Amniotic epithelial cell (primary cell): ENCODE measurements at places on chromosomes 13 and 19.

- DNase-seq, result no peak
Measured at GRCh38 chr13:62057286-62057685, 641.6 kb upstream of the PCDH20 start.

- DNase-seq, result no peak
Measured at GRCh38 chr13:79802389-79803085, 321.6 kb downstream of the NDFIP2 start.

DNA sequence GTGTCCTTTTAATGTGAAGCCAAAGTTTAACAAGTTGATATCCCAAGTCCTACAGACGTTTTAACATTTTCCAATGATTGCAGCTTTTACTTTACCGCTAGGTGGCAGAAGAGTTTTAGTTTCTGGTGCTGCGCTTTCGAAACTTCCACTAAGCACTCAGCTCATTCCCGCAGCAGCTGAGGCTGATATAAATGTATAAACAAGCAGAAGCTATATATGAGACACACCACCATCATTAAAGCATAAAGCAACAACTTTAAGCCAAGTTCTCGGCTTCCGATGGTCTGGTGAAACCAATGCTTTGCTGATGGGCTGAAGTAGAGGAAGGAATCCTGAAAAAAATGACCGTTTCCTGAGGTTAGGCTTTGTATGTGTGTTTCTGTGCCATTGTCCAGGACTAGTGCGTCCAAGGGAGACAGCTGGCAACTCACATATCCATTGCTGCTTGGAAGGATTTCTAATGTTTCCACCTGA, 753.9 kb downstream of the OLFM4 start:
- peak; percentile 20 for DNase-seq

GRCh38 chr19:17806945-17807344, 12.0 kb downstream of the B3GNT3 start:
- DNase-seq, result no peak

DNA sequence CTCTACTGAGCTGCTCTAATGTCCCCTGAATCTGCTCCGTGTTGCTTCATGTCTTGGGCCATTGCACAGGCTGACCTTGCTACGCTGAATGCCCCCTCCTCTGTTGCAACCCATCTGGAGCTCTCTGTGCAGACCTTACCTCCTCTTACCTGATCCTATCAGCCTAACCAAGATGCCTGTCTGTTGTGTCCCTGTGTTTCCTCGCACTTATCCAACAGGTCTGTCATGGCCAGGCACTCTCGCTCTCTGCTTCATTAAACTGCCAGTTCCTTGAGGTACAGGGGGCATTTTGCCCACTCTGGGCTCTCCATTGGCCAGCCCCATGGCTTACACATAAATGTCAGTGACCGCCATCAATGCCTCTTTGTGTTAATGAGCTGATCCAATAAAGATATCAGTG, 277.7 kb upstream of the TSHZ3 start:
- no peak for DNase-seq

DNA sequence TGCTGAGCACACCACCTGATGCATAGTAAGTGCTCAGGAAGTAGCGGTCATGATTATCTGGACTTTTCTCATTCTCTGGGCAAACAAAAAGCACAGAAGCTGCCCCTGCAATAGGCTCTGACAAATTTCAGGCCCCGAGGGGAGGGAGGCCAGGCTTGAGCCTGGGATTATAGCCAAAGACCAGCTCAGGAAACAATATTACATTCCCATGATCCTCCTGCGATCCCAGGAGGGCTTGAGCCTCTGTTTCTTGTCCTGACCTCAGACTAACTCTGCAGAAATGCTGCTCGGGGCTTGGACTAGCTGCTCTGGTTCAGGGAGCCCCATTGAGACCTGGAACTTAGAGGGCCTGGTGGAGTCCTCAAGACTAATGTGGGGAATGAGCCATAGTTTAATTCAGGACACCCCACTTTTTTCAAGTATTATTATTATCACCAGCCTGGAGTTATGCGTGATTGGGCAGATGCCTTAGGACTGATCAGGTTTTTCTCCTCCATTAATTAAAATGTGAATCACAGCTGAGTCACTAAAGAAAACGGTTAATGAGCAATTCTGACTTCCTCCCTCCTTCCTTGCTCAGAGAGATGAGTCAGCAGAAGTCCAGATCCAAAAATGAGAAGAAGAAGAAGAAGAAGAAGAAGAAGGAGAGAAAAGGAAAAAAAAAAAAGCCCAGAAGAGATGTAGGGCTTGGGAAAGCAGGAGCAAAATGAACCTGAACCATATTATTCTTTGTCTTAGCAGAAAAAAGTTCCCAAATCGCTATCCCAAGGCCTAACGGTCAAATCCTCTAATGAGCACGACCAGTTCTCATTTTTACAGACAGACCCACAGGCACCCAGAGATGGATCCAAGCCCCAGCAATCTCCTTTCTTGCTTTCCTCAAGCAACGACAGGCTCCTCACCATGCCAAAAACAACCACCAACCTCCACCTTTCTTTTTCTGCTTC, 107.2 kb downstream of the CACNA1A start:
- DNase-seq, result peak; percentile 33

DNA sequence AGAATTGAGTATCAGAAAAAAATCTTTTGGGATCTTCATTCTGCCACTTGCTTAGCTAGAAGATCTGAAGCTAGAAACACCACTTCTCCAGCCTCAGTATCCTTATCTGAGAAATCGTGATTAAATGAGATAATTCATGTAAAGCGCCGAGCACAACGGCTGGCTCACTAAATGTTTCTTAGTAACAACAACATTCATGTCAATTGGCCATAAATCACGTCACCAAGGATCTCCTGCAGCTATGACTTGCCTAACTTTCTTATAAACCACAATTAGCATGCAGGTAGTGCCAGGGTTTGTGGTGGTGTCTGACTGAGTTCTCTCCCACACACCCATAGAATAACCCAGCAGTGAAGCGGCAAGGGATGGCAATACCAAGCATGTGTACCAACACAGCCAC, 501.3 kb downstream of the EFNB2 start:
- peak; percentile 77 for DNase-seq

DNA sequence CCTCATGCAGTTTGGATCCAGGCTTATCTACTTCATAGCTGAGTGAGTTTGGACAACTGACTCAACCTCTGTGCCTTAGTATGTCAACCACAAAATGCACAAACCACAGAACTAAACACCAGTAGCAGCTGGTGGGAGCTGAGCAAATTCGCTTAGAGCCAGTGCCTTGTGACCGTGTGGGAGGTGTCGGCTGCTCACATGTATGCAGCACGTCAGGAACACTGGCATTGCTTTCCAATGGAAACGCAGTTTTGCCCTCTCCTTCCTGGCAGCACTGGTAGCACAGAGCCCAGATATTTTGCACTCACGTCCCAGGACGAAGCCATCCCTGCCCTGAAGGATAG, 8.3 kb upstream of the NTN5 start:
- peak; percentile 97 for DNase-seq

- DNase-seq, result peak; percentile 15
Measured at GRCh38 chr13:59680429-59681024, 483.2 kb downstream of the DIAPH3 start.

GRCh38 chr13:35598233-35598632, 121.7 kb upstream of the MAB21L1 start:
- DNase-seq, result no peak

DNA sequence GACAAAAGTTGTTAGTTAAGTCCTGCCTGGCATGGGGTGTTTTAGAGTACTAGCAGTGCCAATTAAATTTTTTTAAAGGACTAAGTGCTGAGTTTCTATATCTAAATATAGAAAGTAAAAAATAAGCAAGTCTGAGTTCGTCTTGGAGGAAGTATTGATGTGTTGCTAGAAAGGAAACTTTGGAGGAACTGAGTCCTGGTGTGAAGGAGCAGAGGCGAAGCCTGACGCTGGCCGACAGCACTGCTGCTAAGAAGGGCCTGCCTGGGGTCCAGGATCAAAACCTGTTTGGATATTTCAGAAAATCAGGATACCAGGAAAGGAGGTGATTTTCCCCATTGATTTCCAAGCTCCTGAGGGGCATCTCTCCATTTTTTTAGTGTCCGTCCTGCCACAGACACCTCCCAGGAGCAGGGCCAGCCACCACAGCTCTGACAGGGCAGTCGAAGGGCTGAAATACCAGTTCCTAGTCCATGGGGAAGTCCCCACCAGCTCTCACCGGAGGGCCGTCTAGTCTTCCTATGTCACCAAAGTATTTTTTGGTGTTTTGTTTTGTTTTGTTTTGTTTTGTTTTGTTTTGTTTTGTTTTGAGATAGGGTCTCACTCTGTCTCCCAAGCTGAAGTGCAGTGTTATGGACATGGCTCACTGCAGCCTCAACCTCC, 38.2 kb upstream of the NPAS1 start:
- DNase-seq, result no peak

DNA sequence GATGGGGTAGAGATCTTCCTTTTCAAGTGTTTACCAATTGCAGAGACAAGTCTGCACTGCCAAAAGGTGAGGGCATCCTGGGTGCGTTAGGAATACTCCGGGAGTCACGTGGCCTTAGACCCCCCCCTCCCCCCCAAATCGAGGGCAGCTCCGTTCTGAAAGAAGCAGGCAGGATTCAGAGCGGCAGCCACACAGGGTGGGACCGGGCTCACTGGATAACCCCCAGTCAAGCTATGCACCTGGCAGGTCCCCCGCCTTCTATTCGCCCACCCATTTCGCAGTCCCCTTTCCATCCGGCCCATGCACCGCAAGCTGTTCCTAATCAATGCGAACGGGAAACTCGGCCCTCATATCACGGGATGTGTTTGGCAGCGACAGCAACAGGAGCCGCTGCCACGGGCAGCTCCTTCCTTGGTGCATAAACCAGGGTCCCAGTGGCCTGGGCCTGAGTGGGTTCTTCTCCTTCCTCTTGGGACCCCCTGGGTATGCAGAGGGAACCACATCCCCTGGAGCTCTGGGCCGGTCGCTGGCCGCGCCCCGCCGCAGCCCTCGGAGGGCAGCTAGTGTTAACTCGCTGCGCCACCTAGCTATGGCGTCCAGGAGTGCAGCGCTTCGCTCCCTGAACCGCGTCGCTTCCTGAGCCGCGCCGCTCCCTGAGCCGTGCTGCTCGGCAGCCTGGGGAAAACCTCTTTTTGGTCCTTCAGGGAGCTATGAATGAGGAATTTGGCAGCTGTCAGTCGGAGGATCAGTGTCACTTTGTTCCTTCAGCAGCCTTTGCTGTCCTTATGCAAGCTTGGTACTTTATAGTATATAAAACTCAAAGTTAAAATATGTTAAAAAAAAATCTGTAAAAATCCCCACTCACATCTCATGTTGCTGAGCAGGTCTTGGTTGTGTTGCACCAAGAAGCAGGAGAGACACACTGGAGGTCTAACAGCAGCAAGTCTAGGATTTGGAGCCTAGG, 41.4 kb downstream of the LYL1 start:
- peak; percentile 51 for DNase-seq

- DNase-seq, result peak; percentile 19
Measured at GRCh38 chr13:31431722-31432137, 232.0 kb downstream of the B3GLCT start.

GRCh38 chr13:109790942-109791605, 4.7 kb upstream of the IRS2 start:
- DNase-seq, result peak; percentile 46

DNA sequence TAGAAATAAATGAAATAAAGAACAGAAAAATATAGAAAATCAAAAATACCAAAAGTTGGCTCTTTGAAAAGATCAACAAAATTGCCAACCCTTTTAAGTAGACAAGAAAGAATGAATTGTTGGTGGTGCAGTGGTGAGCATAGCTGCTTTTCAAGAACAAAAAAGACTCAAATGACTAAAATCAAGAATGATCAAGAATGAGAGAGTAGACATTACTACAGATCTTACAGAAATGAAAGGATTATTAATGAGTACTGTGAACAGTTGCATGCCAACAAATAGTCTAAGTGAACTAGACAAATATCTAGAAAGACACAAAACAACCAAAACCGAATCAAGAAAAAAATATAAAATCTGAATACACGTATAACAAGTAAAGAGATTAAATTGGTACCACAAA, 53.9 kb downstream of the FNDC3A start:
- DNase-seq, result no peak

DNA sequence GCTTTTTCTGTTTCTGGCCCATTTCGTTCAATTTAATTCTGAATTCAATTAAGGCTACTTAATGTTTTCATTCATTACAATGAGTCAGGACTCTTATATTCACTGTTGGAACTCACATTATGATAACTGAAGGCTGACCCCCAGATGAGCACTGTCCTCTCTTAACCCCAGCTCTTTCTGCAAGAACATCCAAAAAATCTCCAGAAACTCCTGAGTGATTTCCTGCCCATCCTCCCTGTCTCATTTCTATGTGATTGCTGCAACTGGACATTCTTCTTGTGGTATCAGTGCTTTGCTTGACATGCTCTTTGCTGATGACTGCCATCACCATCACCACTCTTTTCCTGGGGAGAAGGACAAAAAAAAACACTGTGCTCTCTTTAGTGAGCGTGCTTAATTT, 240.3 kb downstream of the SPRY2 start:
- DNase-seq, result peak; percentile 56

GRCh38 chr19:8592231-8593009, 15.2 kb upstream of the MYO1F start:
- peak; percentile 92 for DNase-seq

- DNase-seq, result peak; percentile 29
Measured at GRCh38 chr13:77492982-77493381, 42.5 kb upstream of the SCEL start.

DNA sequence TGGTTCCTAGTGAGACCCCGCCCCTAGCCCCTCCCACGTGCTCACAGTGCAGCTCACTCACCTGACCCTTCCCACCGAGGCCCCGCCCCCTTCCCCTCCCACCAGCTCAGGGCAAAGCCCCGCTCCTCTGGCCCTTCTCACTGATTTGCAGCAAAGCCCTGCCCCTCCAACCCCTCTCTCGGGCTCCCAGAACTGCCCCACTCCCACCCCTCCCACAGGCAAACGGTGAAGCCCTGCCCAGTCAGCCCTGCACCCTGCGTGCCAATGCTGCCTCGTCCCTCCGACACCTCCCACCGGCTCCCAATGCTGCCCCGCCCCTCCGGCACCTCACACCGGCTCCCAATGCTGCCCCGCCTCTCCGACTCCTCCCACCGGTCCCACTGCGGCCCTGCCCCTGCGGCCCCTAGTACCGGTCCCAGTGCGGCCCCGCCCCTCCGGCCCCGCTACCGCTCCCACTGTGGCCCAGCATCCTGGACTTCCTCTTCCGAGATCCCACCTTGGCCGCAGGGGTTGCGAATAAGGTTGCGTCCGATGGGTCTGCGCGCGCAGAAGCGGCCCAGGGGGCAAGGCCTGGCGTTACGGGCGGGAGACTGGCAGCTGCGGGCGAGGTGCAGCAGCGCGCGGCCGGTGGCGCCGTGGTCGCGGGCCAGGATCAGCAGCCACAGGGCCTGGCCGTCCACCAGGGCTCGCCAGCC, 834 bp downstream of the FBXO27 start:
- DNase-seq, result peak; percentile 87

- DNase-seq, result no peak
Measured at GRCh38 chr19:54482889-54483288, 9.8 kb upstream of the CDC42EP5 start.

GRCh38 chr13:24502533-24503378, 9.8 kb downstream of the PARP4 start:
- peak; percentile 33 for DNase-seq
